ENCODE measurements at places on chromosomes 4 and X.

DNA sequence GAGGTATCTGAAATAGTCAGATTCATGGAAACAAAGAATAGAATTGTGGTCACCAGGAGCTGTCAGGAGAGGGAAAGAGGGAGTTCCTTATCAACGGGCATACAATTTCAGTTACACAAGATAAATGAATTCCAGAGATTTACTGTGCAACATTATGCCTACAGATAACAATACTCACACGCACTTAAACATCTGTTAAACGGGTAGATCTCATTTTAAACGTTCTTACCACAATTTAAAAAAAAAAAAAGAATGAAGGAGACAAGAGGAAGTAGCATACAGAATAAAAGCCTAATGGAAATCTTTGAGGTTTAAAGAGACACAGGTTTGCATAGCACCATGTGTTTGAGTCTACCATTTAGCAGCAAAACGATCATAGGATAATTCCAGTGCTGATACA, 298.0 kb downstream of the DKK2 start:
- no peak for DNase-seq

GRCh38 chr4:108941904-108942430, 179.1 kb upstream of the ETNPPL start:
- no peak for DNase-seq

- DNase-seq, result no peak
Observed at GRCh38 chr4:101198682-101199339, 148.5 kb downstream of the PPP3CA start.

DNA sequence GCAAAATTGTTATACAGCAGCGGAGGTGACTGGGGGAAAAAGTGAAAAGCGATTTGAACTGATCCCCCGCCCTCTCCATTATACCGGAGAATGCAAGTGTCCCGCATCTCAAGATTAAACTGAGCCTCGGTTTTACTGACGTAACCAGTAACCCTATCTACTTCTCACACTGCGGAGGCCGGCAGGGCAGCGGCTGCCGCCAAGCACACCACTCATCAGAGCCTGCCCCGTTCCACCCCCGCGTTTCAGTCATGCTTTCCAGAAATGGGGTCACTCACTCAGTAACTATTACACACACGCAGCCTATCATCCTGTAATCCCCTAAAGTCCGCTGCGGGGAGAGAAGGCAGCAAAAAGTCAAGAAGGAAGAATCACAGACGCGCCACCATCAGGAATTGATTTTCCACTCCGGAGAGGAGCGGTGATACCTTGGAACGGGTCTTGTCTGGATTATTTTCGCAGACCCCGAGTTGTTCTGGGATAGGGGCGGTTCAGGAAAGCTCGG, 1.4 kb downstream of the RPS6KA3 start:
- DNase-seq, result peak; percentile 82

DNA sequence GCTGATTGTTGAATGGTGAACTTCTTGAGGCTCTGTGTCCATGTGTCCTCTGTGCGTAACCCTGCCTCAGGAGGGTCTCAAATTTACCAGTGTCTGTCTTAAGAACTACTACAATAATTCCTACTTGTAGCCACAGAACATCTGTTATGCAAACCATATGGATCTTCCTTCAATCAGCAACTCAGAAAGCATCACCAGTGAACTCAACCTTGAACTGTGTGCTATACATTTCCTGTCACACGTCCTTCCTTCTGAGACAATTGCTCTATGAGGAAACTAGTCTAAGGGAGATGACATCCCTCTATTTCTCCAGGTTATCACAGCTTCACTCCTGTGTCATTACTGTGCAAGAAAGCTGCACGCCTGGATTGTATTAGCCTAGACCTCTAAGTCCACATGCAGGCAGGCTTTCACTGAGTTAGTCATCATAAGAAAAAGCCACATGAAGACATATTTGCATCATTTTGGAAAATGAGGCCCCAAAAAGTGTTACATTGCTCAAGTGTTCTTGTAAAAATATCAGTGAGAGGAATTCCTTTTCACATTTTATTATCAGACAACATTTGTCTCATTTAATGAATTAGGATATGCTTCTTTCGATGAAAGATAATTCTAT, 157.8 kb downstream of the AFF2 start:
- DNase-seq, result no peak

- peak; percentile 24 for DNase-seq
Observed at GRCh38 chr4:89101256-89102161, 9.8 kb upstream of the TIGD2 start.

DNA sequence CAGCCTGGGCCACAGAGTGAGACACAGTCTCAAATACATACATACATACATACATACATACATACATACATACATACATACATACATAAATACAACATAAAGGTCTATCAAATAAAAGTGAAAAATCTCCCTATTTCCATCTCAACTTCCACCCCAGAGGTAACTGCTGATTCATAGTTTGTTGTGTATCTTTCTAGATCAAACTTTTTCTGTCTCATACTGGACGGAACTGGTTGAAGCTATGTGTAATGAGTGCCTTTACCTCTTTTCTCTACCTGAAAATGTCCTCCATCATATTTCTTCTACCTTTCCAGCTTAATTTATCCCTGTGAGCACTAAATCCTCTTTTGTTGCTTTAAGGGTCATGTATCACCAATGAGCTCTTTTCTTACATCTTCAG, 102.5 kb downstream of the HDAC8 start:
- DNase-seq, result no peak

- DNase-seq, result no peak
Observed at GRCh38 chrX:68897118-68897945, 68.5 kb downstream of the EFNB1 start.

DNA sequence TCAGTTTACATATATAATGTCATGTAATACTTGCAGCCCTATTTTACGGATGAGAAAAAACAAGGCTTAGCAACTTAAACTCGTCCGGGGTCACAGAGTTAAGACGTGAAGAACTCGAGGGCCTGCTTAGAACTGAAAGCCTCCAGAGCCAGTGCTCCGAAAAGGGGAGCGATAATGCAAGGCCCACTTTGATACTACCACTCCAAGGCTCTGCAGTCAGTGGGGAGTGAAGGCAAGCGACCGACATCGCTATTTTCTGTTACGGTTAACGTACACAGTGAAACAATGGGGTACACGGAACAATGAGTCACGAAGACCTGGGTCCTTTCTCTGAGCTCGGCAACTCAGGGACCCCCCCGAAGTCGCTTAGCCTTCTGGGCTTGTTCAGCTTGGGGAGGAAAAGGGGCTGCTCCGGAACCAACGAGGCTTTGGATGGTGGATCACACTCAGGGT, 965 bp downstream of the PPA2 start:
- no peak for DNase-seq

GRCh38 chr4:113823291-113823659, 61.7 kb upstream of the CAMK2D start:
- DNase-seq, result peak; percentile 84

DNA sequence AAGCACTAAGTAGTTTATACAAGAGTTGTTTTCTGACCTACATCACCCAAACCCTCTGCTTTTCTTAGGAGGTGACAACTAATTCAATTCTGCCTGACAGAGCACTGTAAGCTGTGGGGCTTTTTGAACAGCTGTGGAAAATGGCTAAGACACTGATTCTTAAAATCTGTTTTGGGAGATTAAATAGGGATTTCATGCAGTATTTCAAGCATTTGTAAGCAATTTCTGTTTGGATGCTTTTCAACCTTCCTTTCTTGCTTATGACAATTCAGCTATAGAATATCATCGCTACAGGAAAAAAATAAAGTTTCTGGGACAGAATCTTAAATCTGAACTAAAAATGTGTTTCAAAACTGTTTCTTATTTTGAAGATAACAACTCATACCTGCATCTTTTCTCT, 459.5 kb downstream of the RAPGEF2 start:
- no peak for DNase-seq

GRCh38 chr4:15149234-15149838, 147.1 kb downstream of the CPEB2 start:
- no peak for DNase-seq

DNA sequence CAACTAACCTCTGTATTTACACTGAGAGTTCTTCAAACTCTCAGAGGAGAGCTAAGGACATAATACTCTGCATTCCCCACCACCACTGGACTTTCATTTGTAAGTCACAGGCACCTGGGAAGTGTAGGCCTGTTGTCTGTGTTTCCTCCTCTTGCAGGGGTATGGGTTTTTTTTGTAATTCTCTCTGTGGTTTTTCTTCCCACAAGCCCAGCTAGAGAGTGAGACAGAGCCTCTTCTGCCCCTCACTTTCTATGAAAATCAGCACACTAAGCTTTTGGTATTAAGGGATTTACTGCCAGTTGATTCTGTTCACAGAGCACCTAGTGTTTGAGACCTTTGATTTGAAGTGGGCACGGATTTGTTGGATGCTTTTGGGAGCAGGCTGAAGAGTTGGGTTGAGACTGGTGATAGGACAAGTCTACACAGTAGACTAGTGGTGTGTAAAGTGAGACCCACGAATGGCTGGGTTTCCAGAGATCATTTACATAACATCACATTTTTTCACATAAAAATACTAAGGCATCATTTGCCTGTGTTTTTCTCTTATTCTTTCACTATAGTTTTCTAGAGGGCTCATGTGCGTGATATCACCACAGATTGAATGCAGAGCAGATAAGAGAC, 28.9 kb upstream of the WDR17 start:
- DNase-seq, result no peak

- DNase-seq, result no peak
Observed at GRCh38 chr4:72016011-72016410, 15.8 kb upstream of the NPFFR2 start.

- no peak for DNase-seq
Observed at GRCh38 chr4:73275318-73275654, 16.7 kb upstream of the ANKRD17 start.

DNA sequence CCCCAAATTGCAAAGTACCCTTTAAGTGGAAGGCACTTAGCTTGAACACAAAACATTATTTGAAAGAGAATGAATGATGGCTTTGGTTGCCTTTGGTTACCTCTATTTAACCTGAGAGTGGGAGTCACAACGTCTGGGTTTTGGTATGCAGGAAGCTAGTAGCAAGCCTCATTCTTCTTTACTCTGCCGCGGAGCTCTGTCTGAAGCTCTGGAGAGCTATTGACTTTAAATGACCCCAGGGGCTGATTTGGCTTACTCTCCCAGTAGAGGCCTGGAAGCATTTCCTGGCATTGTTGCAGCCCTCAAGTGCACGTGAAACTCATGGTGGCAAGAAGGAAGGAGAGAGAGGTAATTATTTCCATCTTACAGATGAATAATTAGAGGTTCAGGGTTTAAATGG, 81.8 kb upstream of the MAGEA4 start:
- DNase-seq, result no peak

DNA sequence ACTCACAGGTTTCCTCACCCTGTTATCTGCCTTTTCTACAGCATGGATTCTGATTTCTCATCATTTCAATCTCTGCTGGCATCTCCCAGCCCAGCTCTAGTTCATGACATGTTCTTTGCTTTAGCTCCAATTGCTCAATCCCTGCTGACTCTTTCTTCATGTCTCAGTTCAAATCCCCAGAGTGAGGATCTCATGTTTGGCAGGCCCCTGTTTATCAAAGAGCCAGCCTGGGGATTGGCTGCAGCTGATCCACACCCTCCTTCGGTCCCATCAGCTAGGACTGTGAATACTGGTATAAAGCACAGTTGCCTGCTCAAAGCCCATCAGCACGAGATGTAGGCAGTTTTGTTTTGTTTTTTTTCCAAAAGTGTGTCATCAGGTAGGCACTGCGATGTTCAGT, 14.4 kb upstream of the CC2D2A start:
- DNase-seq, result peak; percentile 34

DNA sequence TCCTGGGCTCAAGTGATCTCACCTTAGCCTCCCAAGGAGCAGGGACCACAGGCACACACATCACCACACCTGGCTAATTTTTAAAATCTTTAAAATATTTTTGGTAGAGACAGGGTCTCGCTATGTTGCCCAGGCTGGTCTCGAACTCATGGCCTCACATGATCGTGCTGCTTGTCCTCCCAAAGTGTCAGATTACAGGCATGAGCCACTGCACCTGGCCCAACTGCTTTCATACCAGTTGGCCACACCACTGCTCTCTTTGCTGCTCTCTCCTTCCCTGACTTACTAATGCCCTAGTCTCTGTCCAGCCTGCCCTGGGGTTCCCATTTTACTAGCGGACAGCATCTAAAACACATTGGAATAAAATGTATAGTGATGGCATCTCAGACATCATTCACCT, 67.1 kb downstream of the CLDN22 start:
- DNase-seq, result no peak

GRCh38 chr4:20106921-20107320, 144.8 kb upstream of the SLIT2 start:
- DNase-seq, result no peak

- no peak for DNase-seq
Observed at GRCh38 chrX:74788545-74789086, 136.6 kb downstream of the NEXMIF start.

DNA sequence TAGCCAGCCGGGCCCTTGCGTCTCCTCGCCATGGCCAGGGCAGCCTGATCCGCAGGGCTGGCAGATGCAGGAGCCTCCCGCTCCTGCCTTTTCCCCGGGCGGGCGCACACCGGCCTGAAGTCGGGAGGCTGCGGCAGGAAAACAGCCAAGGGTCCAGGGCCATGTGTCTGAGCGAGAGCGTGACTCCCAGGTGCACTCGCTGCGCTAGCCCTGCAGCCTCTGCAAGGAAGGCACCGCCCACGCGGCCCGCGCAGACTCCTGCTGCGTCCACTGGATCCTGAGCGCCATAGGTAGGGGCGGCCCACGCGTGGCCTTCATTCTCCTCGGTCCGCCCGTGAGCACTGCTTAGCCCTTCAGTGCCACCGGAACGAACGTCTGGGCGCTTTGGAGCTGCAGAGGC, 379.9 kb downstream of the TRAM1L1 start:
- no peak for DNase-seq
